ENCODE measurements at places on chromosomes 12 and 14.

DNA sequence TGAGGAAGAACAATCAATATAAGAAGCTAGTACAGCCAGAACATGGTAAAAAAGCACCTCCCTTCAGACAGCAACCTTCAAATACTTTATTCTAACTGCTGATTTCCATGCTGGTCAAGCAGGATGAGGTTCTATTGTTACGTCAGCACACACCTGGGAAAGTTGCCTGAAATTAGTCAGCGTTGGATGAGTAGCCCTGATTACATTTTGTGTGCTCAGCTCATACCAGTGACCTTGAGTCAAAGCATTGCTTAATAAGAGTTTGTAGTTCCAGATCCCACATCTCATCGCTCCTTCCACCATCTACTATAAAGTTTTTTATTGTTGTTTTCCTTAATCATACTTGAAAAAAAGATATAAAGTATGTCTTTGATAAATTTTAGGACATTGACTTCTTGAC, 361.5 kb downstream of the EGLN3 start:
- no peak for DNase-seq

GRCh38 chr14:103728141-103728540, 12.5 kb downstream of the ZFYVE21 start:
- no peak for DNase-seq

DNA sequence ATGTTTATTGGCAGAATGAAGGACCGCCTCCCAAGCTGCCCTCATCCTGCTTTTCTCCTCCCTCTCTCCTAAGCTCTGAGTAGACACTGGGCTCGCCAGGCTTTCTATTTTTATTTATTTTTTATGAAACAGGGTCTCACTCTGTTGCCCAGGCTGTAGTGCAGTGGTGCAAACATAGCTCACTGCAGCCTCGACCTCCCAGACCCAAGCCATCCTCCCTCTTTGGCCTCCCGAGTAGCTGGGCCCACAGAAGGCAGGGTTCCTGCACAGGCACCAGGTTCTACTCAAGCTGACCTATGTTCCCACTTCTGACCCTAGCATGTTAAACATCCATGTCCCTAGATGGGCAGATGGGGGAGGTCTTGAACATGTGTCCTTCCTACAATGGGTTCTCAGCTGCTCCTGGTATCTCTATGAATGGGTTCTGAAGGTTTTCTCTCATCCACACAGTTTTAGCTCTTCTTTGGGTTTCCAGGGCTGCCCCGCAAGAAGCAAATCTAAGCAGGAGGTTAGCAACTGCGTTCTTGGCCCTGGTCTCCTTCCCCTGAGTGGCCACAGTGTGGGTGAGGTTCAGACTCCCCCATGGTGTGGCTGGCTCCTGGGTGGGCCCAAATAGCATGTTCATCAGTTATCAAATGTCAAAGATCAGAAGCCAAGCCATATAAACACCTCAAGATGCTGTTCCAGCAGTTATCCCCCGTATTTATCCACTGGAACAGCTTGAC, 167.3 kb downstream of the ZFP36L1 start:
- no peak for DNase-seq

DNA sequence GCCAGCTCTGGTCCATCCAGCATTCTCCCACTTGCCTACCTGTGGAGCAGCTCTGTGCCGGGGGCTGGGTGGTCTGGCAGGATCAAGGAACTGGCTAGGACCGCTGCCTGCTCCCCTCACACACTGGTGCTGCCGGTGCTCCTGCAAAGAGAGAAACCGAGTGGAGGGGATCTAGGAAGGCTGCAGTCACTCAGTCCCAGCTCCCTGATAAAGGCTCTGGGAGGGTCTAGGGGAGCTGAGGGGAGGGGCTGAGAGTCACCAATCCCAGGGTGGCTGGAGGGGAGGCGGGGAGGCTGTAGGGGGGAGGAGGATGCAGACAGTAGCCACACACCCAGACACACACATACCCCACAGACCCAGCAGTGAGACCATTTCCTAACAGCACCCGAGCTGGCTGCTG, at the start of gene TAC3:
TAC3 (minus strand) TSS at position 182 of the 400 bp plus-strand sequence. CDS start 732 bp downstream, outside the sequence.
- no peak for DNase-seq

GRCh38 chr14:50063876-50064420, 52.4 kb downstream of the VCPKMT start:
- no peak for DNase-seq

- DNase-seq: peak; percentile 17
These were observed 1101.2 kb upstream of the TMEM132C start for GRCh38 chr12:127165567-127166392.

DNA sequence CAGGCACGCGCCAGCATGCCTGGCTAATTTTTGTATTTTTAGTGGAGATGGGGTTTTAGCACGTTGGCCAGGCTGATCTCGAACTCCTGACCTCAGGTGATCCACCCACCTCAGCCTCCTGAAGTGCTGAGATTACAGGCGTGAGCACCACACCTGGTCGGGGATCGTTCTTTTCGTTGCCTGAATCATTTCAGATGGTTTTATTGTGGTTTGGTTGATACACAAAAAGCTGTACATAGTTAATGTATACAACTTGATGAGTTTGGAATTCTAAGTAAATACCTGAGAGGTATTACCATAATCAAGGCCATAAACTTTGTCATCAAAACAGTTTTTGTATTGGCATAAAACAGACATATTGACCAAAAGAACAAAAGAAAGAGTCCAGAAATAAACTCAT, 63.3 kb downstream of the RIC8B start:
- DNase-seq: no peak

DNA sequence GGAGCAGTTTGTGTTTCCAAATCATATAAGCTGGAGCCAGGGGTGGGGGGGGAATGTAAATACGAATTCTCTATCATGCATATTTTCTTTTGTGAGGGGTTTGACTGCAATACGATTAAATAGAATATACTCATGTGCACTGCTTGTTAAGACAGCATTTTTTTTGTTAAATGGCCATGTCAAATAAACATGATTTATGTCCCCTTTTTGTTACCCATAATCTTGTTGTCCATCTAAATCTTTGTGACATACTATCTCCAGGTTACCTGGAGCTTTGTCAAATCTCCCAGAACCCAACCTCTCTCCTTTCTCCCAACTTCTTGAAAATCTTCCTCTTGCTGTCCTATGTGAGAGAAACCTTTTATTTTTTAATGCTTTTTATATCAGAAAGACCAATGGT, 233.1 kb downstream of the SLC25A21 start:
- DNase-seq: no peak

- no peak for DNase-seq
These were observed 26.2 kb downstream of the WNK1 start for GRCh38 chr12:778615-779014.

- DNase-seq: no peak
These were observed 27.0 kb downstream of the SYNE3 start for GRCh38 chr14:95489214-95490137.

GRCh38 chr14:61553730-61554641, 141.3 kb upstream of the HIF1A start:
- no peak for DNase-seq

DNA sequence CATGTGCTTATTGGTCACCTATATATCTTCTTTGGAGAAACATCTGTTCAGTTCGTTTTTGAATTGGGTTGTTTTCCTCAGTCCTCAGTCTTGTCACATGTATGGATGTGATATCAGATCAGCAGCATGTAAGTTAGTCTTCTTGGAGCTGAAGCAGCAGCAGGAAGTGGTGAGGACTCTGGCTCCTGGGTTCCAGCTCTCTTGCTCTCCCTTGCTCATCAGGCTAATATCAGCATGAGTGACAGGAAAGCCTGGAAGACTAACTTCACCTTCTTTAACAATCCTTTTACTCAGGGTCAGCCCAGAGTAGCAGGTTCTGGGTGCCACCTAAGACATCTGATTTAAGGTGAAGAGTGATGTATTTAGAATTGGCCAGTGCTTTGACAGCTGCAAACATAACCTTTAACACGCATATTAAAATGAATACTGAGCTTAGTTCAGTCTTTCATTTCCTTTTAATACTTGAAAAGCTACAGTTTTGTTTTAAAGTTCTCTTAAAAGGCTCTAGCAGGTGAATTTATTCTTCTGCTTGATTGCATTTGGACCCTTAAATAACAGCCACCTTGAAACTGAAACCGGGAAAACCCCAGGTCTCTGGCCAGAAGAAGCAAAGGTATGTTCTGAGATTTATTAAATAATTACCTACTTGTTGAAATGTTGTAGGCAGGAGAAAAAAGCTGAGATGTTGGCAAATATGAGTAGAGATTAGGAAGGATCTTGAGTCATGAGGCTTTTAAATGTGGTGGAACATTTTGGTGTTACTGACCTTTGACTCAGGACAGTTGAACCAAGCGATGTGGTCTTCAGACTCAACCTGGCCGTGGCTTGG, 54.3 kb downstream of the DRAM1 start:
- no peak for DNase-seq

GRCh38 chr12:124436366-124436765, 131.0 kb downstream of the NCOR2 start:
- DNase-seq: no peak

GRCh38 chr14:101134161-101134631, 230.7 kb upstream of the RTL1 start:
- DNase-seq: no peak

DNA sequence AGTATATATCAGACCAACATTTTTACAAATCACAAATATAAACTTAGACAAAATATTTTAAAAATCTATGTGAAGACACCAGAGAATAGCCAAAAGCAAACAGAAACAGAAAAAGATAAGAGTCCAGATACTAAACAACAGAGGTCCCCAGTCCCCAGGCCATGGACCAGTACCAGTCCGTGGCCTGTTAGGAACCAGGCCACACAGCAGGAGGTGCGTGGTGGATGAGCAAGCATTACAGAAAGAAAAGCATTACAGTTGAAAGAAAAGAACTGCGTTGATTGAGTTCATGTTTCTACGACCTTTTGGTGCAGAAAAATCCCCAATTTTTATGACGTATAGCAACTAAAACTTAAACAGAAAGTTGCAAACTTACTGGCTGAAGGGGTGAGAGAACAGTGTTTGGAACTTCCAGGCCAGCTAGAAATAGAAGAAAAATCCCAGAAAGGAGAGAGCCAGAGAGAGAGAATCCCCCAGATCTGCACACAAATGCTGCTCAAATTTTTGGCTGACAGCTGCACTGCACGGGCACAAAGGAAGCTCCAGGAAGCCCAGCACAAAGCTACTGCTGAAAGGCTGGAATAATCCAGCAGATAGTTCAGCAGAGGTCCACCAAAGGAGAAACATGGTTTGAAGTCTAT, 159.6 kb upstream of the C14orf180 start:
- DNase-seq: no peak

DNA sequence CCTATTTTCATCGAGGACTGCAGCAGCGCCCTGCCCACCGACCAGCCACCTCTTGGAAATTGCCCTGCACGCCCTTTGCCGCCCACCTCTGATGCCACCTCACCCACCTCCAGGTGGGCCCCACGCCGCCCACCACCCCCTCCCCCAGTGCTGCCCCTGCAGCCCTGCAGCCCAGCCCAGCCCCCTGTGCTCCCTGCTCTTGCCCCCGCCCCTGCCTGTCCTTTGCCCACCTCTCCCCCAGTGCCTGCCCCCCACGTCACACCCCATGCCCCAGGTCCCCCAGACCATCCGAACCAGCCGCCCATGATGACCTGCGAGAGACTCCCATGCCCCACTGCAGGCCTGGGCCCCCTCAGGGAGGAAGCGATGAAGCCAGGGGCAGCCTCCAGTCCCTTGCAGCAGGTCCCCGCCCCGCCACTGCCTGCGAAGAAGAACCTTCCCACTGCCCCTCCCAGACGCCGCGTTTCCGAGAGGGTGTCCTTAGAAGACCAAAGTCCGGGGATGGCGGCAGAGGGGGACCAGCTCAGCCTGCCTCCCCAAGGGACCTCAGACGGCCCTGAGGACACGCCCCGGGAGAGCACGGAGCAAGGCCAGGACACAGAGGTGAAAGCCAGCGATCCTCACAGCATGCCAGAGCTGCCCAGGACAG, 96.5 kb downstream of the LGMN start:
- no peak for DNase-seq

DNA sequence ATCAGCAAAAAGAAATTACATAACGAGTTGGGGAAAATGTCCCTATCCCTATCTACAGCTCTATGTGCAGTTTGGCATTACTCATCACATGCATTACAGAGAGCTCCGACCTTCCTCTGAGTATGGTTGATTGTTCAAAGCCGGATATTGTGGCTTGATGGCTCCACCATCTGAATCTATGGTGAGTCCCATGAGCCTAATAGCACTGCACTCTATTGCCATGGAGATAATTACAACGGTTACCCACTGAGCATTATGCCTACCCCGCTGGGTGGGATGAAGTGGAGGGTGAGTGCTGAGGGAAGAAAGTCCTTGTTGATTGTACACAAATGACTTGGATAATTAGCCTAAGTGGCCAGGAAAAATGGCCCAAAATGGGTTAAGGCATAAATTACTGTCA, 800.5 kb downstream of the NRXN3 start:
- DNase-seq: no peak

DNA sequence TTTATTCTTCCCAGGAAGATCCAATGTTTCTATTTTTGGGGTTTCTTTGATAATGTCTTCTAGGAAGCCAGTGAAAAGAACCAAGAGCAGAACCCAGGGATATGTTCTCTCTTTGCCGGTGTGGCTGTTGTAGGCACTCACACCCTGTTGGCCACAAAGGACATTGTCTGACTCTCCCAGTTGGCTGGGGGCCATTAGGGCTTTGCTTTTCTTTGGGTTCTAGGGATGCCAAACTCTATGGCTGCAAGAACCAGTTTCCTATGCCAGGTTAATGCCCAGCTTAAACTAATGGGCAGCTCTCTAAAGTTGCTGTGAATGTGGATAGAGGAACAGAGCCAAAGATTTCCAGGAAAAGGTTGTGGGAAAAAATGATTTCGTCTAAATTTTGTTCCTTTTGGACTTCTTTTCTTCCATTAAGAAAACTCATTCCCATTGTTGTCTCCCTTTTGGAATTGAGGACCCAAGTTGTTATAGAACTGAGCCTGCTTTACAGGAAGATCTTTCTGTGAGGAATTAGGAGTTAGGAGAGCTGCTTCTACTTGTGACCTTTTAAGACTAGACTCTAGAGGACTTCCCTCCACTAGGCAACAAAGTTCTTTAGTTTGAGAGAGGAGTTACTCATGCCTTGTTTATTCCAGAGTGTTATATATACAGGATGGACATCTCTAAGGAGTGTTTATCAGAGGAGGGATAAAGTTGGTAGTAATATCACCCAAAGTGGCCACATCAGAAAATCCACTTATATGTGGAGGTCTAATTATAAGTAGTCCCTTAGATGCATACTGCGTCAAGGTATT, 13.1 kb downstream of the COPZ1 start:
- no peak for DNase-seq

- DNase-seq: no peak
These were observed 96.4 kb downstream of the NTN4 start for GRCh38 chr12:95694136-95694535.

- DNase-seq: no peak
These were observed 543 bp upstream of the GLIPR1 start for GRCh38 chr12:75479963-75480461.

- no peak for DNase-seq
These were observed 92.5 kb downstream of the SSPN start for GRCh38 chr12:26287671-26288381.

DNA sequence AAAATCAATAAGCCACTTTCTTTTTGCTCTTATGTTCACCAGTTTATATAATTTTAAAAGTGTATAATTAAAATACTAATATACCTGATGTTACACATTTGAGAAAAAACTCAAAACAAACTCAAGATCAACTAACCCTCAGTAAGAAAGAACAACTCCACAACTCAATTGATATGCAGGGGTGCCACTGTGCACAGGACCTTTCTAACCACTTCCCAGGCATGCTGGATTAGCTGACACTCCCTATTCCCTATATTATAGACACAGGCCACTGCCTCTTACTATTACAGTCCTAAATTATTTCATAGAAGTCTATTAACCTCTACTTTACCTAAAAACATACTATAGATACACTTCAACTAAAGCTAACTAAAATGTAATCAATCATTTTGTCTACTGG, 191.7 kb upstream of the KRR1 start:
- no peak for DNase-seq
